ENCODE measurements at places on chromosomes 6 and 20.

DNA sequence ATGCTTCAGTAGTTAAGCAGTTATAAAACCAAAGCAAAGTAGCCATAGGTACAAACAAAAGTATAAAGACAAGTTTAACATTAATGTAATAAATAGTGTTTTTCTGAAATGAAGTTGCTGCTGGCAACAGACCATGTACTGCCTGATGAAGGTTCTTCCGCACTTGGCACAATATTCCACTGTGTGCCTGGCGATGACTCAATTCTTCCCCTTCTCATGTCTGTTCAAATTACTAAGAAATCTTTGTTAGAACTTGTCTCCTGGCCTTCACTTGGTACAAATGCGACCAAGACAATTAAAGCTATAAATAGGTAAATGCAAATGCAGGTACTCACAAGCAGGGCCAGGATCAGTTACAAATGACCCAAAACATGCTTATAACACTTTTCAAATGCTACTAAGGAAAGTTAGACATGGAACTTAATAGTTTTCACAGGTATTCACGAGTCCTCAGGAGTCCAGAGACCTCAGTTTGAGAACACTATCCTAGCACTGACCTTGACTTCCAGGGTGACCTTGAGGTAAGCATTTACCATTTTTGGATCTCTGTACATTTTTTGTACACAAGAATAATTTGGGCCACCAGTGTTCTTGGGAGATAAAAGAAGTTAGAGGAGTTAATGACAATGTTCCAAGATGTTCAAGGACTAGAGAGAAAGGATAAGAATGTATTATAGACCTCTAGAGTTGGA, 8.1 kb upstream of the DDR1 start:
- no peak for DNase-seq

DNA sequence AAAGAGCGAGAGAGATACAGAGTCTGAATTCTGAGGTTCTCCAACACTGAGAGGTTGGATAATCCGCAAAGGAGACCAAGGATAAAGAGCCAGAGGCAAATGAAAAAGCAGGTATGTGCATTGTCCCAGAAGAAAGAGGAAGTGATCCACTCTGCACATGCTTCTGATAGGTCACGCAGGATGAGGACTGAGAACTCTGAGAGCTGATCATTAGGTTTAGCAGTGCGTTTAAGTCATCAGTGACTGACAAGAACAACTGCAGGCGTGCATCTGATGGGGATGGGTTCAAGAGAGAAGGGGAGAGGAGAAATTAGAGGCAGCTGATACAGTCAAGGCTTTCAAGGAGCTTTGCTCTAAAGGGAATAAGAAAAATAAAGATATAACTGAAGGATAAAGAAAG, 301.2 kb upstream of the SGK1 start:
- DNase-seq = no peak

DNA sequence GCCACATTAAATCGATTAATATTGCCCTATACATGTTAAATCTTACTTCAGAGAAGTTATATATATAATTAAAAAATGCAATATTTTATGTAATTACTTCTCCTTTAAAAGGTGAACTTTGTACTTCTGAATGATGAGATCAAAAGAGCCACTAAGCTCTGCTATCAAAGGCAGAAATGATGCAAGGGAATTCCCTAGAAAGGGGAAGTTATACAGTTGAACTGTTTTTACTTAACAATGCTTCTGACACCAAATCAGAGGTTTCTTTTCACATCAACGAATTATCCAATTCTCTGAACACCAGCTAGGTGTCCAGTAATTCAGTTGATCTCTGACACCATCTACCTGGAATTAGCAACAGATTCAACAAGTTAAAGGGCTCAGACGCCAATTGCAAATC, 319.9 kb upstream of the TSHZ2 start:
- DNase-seq = no peak

- no peak for DNase-seq
These were observed 100.0 kb upstream of the RIPOR2 start for GRCh38 chr6:25035512-25036435.

GRCh38 chr20:5195655-5196054, 68.8 kb downstream of the CDS2 start:
- DNase-seq = no peak

DNA sequence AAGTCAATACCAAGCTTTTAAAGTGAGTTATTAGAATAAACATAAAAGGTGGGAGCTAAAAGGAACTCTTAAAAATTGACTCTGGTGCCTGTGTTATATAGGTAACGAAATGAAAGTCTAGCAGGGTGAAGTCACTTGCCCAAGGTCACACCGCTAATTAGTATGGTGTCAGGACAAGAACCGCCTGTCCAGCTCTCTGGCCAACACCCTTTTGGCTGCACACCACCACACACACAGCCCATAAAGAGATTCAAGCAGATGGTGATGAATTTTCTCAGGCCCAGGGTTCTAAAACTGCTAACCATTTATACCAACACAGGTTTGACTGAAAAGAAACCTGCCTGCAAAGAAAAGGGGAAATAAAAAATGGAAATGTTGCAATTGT, 20.2 kb downstream of the GFOD1 start:
- peak; percentile 14 for DNase-seq

DNA sequence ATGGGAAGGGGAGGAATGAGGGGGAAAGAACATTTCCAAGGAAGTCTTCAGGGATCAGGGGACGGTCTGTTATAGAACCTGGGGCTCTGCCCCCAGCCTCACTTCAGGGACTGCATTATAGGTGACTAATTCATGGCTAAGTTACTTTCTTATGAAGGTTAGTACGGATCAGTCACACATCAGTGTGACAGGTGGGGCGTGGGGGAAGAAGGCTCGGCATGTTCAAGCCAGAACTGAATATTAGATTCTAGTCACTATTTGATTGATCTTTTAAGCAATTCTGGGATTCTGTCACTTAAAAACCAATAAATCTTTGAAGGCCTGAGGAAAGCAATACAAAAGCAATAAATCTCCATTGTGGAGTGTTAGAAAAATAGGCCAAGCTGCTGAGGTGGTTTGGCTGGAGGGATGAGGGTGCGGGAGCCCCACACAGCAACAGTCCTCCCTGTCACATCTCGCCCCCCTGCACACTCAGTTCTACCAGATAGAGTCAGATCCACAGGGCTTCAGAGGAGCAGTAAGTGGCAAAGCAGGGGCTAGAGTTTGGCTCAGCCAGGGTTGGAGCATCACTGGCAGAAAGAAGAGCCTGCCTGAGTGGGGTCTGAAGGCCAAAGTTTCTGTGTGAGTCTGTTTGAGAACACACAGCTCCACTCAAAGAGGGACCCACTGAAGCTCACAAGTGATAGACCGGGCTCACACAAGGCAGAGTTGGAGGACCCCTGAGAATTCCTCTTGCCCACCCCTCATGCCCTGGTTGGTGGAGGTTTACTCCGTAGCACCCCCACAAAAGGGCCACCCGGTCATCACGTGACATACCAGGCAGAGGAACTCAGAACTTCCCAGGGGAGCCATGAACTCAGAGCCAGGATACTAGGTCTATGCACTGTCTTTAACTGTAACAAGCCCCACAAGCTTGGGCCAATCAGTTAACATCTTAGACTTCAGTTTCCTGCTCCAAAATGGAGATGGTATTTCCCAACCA, 728.3 kb upstream of the CHD6 start:
- no peak for DNase-seq

DNA sequence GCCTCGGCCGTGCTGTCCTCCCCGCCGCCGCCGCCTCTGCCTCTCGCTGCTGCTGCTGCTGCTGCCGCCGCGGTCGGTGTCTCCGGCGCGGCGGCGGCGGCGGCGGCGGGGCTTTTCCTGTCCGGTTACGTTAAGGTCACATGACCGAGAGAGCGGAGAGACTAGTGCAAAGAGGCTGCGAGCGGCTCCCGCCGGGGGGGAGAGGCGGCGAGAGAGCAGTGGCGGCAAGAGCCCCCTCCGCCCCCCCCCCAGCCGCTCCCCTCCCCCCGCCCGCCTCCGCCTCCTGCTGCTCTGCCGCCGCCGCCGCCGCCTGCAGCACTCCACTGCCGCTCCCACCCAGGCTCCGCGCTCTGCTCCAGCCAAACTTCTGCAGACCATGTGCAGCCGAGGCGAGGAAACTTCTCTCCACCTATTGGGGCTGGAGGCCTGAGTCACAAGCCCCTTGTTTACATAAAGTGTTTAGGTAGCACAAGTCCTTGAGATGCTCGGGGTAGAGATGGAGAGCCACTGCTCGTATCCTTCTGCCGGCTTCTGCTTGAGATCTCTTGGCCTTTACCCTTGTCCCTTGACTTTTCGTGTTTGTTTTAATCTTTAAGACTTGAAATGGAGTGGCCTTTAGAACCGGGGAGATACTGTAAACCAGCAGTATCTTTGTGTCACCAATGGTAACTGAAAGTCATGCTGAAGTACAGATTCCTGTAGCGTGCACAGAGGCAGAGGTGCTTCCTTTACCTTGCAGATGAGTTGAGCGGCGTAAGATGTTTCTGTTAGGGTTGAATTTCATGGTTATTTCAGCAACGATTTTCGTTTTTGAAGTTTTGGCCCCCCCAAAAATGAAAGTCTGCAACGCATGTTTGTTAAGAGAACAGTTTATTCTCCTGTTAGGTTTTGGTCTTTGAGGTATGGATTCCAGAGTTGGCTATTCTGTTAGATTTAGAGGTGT, at the start of gene ZBTB2:
ZBTB2 (minus strand) TSS at position 89 of the 943 bp plus-strand sequence. CDS start 17,922 bp downstream, outside the sequence.
- DNase-seq = no peak

DNA sequence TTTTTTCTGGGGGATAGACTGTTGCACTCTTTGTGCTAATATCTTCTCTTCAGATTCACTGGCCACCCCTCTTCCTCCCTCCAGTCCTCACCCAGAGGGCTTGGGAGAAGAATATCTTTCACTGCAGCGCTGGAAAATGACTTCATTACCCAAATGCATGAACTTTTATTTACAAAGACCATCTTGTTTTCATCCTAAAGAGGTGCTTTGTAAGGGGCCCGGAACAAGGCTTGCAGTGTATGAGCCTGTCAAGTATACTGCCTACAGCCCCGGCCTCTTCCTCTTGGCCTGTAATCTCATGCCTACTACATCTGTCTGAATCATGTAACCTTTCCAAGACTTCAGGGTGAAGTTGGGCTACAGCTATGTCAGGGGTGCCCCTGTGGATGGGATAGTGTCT, 554 bp upstream of the LAMA4 start:
- DNase-seq = no peak

GRCh38 chr20:58192567-58192966, 35.9 kb downstream of the ANKRD60 start:
- no peak for DNase-seq

DNA sequence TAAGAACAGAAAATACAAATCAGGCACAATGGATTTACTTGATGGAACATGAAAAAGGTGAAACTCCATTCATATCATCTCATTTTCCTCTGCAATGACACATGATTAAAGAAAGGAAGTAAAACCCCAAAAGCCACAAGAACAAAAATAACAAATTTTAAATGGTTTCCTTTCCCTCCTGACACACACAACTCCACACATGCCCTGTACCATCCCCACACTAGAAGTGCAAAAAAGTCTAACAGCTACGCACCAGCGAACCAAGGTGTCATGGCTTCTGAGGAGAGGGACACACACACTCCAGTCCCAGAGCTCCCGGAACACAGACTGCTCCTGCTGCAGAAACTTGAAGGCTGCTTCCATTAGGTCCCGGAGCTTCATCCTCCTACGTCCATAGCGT, 25.3 kb downstream of the MDN1 start:
- no peak for DNase-seq
